ENCODE measurements at places on chromosomes 5 and 9.

DNA sequence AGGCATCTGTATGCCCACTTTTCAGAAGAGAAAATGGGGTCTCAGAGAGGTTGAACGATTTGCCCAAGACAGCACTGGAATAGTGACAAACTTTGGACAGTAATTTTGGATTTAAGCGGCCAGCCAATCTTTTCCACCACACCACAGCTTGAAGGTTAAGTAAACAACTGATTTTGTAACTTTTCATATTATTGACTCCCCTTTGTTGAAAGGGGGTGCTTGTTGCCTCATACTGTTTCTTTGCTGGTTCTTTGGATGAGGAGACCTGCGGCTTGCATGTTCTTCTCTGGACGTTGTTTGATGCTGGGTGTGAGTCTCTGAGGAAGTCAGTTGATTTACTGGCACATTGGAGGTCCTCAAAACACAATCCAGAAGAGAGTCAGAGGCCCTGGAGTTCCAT, 11.7 kb upstream of the GABBR2 start:
- DNase-seq: no peak

DNA sequence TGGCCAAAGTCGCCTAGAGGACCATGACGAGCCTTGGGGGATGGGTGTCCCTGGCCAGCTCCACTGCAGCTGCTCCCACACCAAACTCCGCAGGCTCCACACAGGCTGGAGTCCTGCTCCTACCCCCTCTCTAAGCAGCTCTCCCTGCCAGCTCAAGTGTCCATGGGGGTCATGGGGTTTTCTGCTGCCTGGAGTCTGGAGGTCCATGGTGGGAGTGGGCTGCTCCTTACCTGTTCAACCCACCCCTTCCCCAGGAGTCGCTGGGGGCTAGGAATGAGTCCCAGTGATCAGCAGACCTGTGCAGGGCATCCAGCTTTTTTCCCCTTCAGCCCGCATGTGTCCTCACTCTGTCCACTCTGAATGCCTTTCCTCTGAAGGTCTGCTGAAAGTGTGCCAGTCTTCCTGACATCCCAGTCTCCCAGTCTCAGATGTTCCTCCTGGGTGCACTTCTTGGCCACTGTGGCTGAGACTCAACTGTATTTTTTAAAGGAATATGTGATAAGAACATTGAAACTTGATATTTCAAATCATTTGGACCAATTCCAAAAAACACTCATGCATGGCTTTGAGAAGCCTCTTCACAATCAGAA, 261.3 kb upstream of the ANKH start:
- no peak for DNase-seq

- no peak for DNase-seq
Measured at GRCh38 chr5:1058988-1059883, 50.6 kb downstream of the NKD2 start.

- DNase-seq: peak; percentile 31
Measured at GRCh38 chr9:2872931-2873323, 29.0 kb upstream of the PUM3 start.

- no peak for DNase-seq
Measured at GRCh38 chr5:93022796-93023447, 558.1 kb downstream of the NR2F1-AS1 start.

DNA sequence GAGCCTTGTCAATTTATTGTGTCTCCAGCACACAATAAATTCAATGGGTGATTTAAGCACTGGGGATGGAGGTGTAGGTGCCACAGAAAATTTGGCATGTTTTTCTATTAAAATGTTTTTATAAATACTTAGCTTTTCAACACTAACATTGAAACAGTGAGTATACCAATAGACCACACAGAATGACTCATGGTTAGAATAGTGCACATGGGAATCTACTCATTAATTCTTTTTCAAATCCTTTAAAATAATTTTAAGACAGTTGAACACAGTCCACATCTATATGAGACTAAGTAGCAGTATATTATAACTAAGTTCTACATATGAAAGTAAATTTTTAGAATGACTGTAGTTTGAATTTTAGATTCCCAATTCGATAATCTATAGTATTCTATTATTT, 67.1 kb downstream of the LNPEP start:
- DNase-seq: no peak

DNA sequence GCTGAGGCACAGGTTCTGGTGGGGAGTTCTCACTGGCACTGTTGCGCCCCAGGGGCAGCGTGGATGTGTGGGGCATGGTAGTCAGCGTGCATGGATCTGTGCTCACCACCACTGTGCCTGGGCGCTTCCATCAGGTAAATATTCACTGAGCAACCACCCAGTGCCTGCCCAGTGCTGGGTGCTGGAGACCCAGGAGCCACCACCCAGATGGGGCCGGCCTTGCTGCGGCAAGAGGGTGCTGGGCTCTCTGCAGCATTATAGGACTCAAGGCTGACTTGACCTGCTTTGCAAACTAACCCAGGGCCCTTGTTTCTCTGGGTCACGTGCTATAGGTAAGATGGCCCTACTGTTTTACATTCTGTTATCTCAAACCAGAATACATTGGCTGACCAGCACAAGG, 60.5 kb downstream of the DAP start:
- DNase-seq: no peak

GRCh38 chr5:56569076-56569475, 246.3 kb upstream of the MAP3K1 start:
- no peak for DNase-seq

DNA sequence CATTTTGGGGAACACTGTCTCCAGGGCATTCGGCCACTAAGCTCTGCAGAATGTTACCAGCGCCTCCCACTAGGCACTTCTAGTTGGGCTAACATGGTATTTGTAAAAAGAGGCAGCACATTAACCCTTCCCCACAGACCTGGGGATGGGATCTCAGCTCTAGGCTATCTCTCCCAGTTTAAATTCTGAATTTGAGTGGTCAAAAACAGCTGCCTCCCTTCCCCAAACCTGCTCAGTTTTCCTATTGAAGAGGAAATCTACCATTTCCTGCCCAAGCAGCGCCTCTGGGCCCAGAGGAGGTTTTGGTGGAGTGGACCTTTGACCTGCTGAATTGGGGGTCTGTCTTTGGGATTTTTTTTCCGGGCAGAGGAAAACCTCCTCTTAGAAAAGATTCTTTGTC, 53.2 kb downstream of the ENC1 start:
- no peak for DNase-seq

GRCh38 chr5:61023131-61023530, 78.1 kb downstream of the NDUFAF2 start:
- no peak for DNase-seq

DNA sequence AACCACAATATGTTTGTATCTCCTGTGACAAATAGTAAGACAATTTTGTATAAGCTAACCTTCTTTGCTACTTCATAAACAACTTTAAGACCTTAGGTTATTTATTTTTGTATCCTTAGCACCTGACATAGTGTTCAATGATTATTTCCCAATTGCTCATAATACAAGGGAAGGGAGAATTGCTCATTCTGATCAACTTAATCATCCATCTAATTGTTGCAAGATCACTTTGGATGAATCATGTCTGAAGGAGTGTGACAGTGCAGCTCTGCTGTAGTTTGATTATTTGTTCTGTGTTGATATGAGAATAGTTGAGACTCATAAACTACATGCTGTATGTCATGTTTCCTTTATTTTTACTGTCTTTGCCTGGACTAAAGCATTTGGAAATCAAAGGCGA, 721.3 kb upstream of the SEMA6A start:
- no peak for DNase-seq

DNA sequence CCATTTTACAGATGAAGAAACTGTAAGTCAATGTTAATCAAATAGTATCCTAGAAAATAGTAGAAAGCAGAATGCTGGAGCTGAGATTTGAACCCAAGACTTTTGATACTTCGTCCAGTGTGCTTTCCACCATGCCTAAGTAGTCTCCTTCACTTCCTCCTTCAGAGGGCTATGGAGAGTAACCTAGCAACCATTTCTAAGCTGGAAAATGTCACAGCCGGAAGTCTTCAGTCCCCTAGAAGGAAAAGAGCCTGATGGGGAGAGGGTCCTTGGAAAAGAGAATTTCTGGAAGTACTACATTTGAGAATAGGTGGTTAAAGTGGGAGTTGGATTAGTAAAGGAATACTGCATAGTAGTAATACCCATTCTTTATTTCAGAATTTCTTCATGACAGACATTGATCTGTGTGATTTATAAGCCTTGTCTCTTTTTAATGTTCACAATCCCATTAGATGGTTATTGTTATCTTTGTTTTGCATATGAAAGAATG, 32.7 kb downstream of the PCDHAC2 start:
- DNase-seq: no peak

- DNase-seq: no peak
Measured at GRCh38 chr5:522899-523440, 1.3 kb downstream of the SLC9A3 start.

DNA sequence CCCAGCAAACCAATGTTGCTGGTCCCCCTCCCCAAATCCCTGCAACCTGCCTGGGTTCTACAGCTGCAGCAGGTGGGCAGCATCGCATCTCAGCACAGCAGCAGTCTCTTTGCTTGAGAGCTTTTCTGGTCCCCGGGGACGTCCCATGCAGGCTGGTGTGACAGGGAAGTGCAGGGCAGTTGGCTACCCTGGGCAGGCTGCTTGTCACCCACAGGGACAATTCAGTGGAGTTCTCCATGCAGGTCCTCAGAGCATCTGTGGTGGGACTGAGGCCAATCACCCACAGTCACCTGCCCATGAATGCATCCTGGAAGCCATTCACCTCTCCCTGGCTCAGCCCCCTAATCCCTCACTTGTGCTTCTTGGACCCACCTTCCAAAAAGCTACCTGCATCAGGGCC, 43.9 kb upstream of the SEMA4D start:
- DNase-seq: no peak

DNA sequence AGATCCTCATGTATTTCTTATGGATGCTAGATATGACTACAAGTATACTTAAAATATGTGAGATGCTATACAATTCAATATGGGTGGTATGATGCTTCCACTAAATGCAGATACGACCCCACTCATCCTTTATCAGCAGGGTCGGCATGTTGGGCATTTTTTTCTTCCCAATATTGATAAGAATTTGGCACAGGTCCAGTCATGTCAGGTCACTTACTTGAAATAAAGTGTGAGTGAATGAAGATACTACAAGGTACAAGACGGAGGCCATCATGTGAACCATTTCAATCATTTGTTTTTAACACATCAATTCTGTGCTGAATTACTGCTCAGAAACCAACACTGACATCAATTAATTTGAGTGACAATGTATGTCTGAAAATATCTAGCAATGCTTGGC, 146.9 kb upstream of the GNA14 start:
- DNase-seq: no peak

GRCh38 chr9:69421908-69422801, 97.1 kb downstream of the ENTREP1 start:
- peak; percentile 70 for DNase-seq

DNA sequence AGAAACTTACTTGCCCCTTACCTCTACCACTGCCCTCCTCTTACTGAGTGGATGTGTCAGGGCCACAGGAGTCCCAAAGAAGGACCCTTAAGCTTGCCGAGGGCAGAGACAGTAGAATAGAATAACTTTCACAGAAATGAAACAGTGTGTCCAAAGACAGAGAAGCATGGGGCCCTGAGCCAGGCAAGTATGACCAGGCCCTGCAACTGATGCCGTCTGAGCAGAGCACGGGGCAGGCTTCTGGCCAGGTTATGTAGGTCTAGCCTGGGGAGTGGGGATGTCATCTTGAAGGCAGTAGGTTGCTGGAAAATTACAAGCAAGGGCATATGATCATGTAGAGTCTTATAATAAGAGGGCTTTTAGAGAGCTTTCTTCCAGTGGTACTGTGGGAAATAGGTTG, 415.4 kb downstream of the KDM4C start:
- peak; percentile 30 for DNase-seq

- DNase-seq: no peak
Measured at GRCh38 chr5:57318251-57318650, 144.4 kb downstream of the GPBP1 start.

DNA sequence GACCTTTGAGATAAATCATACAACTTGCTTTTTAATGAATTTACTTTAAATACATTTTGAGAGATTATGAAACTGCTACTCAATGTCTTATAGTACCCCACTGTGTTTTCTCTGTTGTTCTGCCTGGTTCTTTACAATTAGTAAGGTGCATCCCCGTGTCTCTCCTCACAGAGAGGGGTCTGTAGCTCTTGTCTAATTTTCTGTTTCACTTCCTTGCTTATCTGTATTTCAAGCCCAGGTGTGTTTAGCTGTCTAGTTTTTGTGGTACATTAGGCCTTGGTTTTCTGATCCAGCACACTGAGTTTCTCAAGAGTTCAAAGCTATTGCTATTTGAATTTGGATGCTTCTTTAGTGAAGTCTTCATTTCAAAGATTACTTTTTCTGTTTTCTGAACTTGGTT, 105.1 kb downstream of the MAST4 start:
- no peak for DNase-seq

- DNase-seq: no peak
Measured at GRCh38 chr9:5945112-5945511, 54.4 kb downstream of the MLANA start.
